ENCODE measurements at places on chromosomes 1 and 21.
A peak's percentile ranks its signal among the peaks of the same experiment; 100 is the strongest.

GRCh38 chr1:109793089-109793485, 29.4 kb upstream of the EPS8L3 start:
- no peak for DNase-seq

DNA sequence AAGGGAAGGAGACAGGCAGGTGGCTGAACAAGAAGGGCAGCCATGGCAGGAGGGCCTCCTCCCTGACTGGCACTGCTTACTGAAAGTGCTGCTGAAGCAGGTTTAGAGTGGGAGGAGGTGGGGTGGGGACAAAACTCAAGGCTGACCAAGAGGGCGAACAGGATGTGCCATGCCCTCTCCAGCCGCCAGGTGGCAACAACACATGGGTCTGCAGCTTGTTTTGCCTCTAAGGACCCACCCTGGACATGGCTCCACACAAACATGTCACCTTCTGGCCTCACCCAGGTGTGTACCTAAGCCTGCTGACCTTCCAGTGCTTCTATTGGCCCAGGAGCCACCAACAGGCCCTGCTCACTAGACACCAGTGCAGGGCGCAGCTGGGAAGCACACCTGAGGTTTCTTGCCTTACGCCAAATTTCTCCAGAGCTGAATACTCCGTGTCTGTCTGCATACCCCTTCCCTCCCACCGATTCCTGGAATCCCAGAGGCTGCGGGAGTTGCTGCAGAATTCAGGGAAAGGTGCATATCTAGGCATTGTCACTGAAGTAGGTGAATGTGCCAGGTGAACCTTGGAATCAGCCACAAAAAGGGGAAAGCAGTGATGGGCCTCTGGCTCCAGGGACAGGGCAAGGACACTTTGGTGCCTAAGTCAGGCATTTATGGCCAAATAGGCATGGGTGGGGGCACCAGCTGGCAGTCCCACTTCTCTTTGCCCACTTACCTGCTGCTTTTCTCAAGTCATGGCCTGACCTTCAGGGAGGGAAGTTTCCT, 5.3 kb downstream of the PSRC1 start:
- DNase-seq, result no peak

GRCh38 chr1:7470904-7471638, 300.0 kb upstream of the VAMP3 start:
- no peak for DNase-seq

DNA sequence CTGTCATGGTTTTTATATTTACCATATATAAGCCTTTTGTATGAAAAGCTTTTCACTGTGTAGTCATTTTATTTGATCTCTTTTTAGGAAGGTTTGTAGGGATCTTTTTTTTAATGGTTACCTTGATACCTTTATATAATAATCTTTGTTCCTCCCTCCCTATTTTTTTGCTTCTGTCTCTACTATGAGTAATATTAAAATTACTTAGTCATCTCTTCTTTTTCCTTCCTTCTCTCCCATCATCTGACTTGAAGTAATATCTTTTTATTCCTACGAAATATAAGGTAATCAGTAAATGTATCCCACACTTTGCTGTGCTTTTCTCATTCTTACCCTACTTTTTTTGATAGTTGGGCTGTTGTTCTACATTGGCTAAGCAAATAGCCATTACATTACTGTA, 161.4 kb downstream of the MAGI3 start:
- no peak for DNase-seq

GRCh38 chr21:41360072-41360821, 1.6 kb upstream of the MX2 start:
- peak; percentile 17 for DNase-seq

DNA sequence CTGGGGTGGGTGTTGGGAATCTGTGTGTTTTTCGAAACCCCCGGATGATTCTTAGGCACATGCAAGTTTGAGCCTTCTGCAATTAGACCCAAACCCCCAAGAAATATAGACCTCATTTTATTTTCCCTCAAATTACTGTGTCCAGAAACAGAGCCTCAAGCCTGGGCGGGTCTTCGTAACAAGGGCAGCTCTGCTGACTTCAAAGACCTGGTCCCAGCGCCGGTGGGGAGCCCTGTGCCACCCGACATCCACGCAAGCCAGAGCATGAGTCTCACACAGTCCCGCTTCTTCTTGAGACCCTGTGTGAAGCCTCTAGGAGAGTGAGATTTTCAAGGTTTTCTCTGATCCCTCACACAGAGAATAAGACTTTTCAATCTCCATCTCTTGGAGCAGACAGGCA, 397.3 kb downstream of the RPS6KC1 start:
- no peak for DNase-seq

- DNase-seq, result no peak
Measured at GRCh38 chr1:116426401-116426800, 53.4 kb downstream of the ATP1A1 start.

DNA sequence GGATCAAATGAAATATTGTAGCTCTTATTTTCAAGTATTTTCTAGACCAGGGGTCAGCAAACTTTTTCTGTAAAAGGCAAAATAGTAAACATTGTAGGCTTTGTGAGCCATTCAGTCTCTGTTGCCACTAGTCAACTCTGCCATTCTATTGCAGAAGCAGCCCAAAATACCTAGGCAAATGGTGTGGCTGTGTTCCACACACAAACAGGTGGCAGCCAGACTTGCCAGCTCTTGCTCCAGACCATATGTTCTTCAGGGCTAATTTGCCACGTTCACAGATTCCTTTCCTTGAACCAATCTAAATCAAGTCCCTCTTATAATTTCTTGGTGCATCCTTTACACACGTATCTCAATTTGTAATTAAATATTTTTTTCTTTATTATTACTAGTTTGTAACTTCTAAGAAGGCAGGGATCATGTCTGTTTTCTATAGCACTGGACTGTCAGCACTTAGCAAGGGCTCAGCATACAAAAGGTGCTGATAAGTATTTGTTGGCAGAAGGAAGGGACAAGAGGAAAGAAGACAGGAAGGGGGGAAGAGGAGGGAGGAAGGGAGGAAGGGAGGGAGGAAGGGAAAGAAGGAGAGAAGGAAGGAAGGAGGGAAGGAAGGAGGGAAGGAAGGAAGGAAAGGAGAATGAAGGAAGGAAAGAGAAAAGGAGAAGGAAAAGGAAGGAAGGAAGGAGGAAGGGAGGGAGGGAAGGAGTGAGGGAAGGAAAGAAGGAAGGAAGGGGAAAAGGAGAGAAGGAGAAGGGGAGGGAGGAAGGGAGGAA, 106.5 kb upstream of the EDEM3 start:
- peak; percentile 73 for DNase-seq

- no peak for DNase-seq
Measured at GRCh38 chr1:159879977-159880376, 17.5 kb upstream of the VSIG8 start.

GRCh38 chr1:80926531-80926930, 874.2 kb upstream of the ADGRL2 start:
- DNase-seq, result no peak

Measured in NCI-H524 (cell line).